ENCODE measurements at places on chromosomes 5 and 9. TPM values are rescaled to one million over a fixed set of nuclear protein-coding genes. Genes with fewer than 3 reads are reported as not detected.

The SHOC1 gene
- total RNA-seq = not detected

The SLC6A18 gene
- not detected for total RNA-seq

The TYRP1 gene
- 0.70 TPM for total RNA-seq

DNA sequence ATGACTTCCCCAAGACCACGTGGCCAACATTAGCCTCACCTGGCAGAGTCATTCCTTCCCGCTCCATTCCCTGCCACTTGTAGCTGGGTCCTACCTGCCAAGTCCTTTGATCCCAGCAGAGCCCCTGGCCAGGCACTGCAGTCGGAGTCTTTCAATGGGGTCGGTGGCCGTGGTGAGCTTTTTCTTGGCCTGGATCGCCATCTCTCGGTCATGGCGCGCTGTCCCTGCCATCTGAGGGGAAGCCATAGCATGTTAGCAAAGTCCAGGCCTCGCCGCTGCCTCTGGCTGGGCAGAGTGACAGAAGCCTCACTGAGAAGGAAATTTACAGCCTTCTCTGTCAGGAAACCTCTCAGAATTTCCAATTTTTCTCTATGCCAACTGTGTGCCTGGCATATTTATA is 17.5 kb downstream of the CAPSL start:
- DNase-seq = no peak

DNA sequence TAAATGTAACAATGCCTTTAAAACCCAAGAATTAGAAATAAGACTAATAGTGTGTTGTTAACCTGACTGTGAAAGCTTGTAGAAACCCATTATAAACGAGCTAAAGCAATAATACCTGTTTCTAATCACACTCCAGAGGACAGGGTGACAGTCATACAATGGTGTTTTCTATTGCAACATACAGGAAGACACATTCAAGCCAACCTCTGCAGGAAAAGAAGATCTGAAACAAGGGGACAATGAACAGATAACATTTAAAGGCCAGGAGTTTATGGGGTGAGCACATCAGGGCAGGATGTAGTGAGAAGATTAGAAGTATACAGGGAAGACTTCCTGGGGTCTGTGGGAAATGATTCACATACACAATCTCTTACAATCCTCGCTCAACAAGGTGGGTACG is 13.8 kb downstream of the BARHL1 start:
- no peak for DNase-seq

- no peak for DNase-seq
These were observed 36.1 kb upstream of the PPARGC1B start for GRCh38 chr5:149694007-149694406.

DNA sequence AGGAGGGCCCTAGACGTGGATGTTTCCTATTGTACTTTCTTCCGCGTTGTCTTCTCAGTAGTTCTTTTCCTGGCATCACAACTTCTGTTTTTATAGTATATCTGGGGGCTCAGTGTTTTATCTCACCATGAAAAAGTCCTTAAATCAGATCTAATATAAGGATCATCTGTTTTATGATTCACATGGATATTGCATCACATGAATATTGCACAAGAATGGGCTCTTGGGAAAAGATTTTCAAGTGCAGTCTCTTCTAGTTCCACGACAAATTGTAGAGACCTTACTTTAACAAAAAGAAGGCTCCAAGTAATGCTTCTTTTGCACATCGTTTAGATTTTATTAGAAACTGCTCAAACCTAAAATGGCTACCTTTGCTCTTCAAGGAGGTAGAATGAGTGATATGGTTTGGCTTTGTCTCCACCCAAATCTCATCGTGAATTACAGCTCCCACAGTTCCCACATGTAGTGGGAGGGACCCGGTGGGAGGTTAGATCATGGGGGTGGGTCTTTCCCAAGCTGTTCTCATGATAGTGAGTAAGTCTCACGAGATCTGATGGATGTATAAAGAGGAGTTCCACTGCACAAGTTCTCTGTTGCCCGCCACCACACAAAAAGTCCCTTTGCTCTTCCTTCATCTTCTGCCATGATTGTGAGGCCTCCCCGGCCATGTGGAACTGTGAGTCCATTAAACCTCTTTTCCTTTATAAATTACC is 53.7 kb upstream of the FAM120A start:
- no peak for DNase-seq

DNA sequence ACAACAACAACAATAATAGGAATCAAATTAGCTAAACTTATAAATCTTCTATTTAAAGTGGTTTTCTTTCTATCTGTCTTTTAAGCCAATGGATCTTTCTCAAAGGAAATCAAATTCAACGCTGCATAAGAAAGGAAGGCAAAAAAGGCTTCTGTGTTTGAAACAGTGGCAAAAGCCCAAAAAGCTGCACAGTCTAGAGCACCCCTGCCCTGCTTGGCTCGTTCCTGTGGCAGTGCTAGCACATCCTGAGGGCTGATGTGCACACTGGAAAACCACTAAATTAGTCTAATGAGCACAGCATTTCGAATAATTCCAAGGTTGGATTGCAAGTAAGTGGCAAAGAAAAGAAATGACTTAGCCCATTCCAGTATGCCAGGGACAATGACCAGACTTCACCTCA is 80.7 kb downstream of the AP3B1 start:
- DNase-seq = no peak

DNA sequence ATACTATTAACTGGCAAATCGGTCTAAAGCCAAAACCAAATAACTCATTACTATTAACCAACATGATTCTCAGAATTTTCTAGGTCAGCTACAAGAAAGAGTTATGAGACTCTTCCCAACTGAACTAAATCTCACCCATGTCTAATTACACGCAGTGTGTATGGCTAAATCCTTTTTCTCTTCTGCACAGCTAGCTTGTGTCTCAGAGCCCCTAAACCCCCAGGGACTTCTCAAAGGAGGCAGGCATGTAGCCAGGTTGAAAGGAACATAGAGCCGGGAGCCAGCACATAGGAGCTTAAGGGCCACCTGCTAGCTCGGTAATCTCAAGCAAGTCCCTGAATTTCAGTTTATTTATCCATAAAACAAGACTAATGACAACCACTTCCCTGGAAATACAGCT is 2.2 kb upstream of the GZMK start:
- no peak for DNase-seq

- DNase-seq = no peak
These were observed 362.6 kb downstream of the PTPRD start for GRCh38 chr9:10250219-10250618.

All from Peyer's patch (tissue), 4 donors.